AG08395 (cell line): ENCODE measurements at places on chromosomes 3 and 15.

- DNase-seq: peak; percentile 67
Observed at GRCh38 chr3:122961146-122961545, 66.4 kb downstream of the SEMA5B start.

- DNase-seq: peak; percentile 47
Observed at GRCh38 chr3:53721187-53722119, 124.8 kb downstream of the CHDH start.

DNA sequence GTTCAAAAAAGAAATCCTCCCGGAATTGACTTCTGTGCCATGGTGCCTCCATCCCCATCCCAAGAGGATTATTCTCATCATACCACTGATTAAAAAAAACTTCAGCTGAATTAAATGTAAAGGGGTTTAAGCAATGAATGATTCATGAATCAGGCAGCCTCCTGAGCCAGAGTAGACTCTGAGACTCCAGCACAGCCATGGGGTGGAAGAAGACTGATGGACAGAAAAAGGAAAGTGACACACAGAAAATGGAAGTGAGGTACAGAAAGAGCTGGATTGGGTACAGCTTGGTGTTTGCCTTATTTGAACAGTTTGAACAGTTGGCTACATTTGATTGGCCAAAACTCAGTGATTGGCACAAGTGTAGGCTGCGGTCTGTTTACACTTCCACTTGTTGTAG, 224.8 kb upstream of the ATP10A start:
- no peak for DNase-seq

DNA sequence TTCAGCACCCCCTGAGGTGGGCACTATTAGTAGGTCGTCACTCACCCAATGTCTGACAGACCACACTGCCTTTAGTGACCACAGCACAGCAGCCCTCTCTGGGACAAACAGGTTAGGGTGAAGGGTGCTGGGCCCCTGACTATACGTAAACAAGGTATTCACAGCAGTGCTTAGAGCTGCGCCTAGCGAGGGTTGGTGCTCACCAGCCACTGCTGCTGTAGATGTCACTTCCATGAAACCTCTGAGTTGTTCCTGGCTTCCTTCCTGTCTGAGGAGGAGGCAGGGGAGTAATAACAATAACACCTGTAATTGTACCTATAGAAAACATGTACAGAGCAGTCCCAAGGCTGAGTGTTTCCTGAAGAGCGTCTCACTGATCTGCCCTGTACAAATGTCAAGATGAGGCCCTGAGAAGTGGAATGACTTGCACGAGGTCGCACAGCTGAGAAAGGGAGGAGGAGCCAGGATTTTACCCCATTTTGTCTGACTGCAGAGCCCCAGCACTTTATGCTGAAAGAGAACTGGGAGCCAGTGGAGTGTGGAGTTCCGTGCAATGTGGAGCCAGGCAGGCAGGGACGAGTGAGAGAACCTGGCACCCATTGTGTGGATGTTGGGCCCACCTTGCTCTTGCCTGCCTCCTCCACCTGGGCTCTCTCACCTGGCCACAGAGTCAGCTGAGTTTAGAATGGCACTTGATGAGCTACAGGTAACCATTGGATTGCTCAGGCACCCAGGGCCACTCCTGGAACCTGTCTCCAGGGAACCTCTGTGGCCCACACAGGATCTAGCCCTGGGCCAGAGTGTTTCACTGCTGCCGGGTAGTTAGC, 93.8 kb downstream of the DNAJB8 start:
- no peak for DNase-seq

DNA sequence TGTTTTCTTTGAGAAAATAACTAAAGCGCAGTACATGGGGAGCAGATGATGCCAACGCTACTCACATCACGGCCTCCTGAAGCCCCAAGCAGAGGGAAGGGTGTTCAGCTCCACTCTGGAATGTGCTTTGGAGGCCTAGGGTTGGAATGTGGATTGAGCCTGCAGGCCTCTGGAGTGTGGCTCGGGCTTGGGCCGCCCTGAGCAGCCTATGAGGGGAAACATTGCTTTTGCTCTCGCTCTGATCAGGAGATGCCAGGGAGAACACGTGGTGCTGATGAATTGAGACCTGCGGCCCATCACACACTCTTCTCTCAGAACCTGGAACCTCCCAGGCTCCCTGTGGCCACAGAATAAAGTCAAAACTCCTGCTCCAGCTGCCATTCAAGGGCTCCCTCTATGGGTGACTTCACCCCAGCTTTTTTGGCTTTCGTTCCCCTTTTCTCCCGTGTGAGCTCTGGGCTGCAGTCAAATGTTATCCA, 23.3 kb downstream of the CCDC13 start:
- DNase-seq: peak; percentile 64

DNA sequence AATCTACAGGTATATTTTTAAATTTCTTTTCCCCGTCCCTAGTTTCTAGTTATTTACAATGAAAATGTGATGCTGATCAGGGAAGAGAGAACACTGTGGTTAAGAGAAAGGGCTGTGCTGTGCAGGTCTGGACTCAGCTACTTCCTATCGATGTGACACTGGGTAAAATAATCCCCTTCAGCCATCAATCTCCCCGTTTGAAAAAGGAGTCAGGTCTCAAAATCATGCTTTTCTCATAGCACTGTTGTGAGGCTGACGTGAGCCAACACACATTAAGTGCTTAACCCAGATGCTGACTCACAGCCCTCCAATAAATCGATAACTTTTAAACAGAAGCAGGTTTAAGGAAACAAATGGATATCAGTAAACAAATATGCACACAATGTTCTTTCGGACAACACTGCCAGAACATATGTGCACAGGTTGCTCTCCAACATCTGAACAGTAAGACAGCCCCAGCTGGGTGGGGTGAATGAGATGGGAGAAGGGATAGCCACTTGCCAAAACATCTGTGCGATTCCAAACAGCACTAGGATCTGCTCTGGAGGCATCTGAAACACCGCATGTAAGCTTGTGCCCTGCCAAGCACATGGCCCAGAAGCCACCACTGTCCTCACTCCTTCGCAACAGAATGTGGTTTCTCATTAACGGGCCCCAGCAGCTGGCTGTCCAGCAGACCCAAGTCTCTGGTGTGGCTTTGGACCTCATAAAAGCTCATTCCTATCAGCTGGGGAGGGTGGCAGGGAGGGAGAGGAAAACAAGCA, 143.2 kb upstream of the PRICKLE2 start:
- DNase-seq: peak; percentile 19

DNA sequence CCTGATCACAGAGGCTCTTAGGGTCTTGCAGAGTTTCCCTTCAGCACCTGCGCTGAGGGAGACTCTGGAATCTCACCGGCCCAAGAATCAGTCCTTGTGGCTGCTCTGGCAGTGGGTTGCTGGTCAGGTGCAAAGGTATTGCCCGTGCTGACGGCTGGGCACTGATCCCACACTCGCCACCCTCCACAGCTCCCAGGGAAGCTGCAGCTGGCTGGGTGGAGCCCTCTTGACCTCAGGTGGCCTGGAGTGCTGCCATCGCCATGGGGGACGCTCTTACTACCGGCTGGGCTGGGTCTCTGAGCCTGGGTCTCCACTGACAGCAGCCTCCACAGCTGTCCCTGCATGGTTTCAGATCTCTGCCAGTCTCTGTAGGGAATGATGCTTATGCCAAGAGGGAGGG, 52.6 kb upstream of the EPHB3 start:
- no peak for DNase-seq

- DNase-seq: peak; percentile 53
Observed at GRCh38 chr3:54970895-54971294, 43.0 kb upstream of the LRTM1 start.

DNA sequence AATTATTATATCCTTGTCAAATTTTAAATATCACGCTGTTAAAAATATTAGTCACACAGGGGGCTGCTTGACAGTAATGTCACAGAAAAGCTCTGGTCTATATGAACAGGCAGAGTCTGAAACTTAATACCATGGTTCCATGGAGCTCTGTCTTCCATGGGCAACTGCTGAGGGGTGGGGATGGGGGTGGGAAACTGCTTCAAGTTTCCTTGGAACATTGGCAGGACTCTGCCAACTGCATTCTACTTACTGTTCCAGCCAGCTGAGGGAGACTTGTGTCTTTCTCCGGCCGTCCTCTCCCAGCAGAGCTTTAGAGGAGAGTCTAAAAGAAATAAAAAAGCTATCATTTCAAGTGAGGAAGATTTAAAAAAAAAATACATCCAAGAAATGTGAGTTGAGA, 348.7 kb downstream of the ZIC1 start:
- DNase-seq: no peak

- DNase-seq: peak; percentile 50
Observed at GRCh38 chr3:134299185-134299887, 48.7 kb upstream of the RYK start.

GRCh38 chr15:71219645-71220044, 104.4 kb downstream of the THSD4 start:
- DNase-seq: peak; percentile 68

GRCh38 chr3:184896336-184896735, 84.4 kb downstream of the VPS8 start:
- DNase-seq: no peak

GRCh38 chr3:4983739-4984510, 4.7 kb downstream of the BHLHE40 start:
- DNase-seq: peak; percentile 48

DNA sequence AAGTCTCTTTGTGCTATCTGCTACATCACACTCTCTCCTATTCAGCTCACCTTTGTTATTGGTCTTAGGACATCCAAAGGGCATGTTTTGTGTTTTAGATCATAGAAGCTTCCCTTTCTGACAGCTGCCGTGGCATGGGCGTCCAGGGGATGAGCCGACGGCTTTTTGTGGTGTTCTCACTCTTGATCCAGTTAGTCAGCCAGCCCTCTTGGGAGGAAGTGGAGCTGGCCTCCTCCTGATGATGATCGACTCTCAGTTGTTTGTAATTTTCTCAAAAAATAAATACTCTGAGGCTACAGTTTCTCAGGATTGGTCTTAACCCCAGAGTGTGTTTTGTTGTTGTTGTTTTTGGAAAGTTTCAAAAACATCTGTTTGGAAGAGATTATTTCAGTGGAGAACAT, 34.4 kb downstream of the BOC start:
- DNase-seq: peak; percentile 56

GRCh38 chr3:32835961-32836360, 18.2 kb downstream of the TRIM71 start:
- no peak for DNase-seq

DNA sequence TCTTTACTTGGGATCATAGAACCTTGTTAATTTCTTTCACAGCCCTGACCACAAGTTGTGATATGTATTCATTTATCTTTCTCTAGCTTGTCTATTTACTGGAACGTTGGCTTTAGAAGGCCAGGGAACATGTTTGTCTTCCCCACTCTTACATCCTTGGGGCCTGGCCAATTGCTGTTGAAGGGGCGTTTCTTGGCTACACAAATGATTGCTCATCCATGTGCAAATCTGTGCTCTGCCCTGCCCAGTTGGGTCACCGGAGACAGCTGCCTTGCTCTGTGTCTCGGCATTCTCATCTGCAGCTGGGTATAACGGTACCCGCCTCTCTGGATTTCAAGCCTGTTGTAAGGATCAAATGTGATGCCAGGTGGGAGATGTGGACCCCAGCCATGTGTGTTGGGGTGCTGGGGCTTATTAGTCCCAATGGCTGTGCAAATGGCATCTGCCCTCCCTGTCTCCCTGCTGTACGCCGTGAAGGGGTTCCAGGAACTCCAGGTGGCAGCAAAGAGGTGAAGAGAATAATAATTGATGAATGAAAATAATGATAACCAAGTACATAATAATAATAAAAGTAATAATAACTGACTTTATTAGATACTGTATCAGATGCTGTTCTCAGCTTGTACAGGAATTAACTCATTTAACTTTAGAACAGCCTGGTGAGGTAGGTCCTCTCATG, 24.0 kb upstream of the TLE3 start:
- DNase-seq: peak; percentile 93

DNA sequence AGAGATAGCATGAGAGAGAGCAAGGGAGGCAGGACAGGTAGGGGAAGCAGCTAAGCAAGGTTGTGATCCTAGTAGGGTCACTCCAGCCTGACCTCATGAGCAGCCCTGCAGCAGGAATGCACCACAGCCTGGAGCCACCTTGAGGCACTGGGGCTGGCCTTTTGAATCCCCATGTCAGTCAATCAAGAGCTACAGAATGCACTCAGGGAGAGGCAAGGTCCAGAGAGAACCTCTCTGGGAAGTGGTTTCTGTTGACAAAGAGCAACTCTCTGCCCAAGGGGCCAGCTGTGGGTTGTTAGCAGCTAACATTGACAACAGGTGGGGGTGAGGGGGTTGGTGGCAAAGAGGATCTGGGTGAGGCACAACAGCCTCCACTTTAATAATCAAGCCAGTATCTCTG, 54.6 kb downstream of the TRANK1 start:
- DNase-seq: no peak

- no peak for DNase-seq
Observed at GRCh38 chr3:127387556-127388153, 99.8 kb upstream of the PRR20G start.

- DNase-seq: no peak
Observed at GRCh38 chr15:27327467-27328025, 356.6 kb downstream of the GABRG3 start.

DNA sequence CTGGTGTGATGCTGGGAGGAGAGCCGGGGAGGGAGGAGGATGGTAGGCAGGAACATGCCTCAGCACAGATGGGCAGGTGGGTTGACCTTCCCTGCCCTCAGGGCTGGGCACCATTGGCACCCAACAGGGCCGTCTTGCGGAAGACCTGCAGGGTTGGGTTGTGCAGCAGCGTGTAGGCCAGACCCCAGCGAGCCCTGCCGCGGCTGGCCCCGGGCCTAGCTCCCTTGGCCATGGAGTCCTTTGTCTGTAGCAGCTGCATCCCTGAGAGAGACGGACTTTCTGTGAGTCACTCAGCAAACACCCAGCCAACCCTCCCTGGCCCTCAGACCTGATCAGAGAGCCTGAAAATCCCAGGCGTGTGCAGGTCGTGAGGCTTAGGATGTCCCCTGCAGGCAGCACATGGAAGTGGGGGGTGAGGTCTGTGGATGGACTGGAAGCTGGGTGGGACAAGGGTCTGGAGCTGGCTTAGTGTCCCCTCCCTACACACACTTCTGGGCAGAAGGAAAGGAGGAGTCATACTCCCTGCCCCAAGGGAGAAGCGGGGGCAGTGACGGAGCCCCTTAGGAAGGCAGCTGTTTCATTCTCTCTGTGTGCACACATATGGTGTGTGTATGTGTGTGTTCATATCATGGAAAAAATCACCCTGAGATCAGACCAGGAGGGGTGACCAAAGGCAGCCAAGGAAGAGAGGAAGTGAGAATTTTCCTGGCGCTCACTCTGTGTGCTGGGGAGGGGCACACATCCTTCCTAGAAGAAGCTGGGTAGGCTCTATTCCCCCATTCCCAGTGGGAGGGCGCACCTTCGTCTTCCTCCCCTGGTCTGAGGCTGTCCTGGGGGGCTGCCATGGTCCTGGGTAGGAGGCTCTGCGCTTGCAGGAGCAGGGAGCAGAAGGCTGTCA, 6.7 kb downstream of the ISLR start:
- DNase-seq: peak; percentile 66
